ENCODE measurements at places on chromosomes 4 and X.

DNA sequence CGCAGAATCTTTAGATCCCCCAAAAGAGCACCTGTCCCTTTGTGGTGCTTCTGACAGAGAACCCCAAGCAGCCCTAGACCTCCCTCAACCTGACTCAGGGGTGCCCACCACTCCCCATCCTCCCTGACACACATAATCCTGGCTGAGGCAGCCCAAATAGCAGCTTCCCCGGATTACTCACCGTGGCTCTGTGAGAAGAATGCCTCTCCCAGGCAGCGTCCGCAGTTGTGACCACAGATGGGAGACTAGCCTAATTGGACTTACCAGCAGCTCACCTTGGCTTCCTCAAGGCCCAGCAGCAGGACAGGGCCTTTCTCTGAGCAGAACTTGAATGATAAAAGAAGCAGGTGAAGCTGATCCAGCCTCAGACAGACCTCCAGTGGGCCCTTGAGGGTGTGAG, 10.3 kb upstream of the ODAPH start:
- DNase-seq: no peak

DNA sequence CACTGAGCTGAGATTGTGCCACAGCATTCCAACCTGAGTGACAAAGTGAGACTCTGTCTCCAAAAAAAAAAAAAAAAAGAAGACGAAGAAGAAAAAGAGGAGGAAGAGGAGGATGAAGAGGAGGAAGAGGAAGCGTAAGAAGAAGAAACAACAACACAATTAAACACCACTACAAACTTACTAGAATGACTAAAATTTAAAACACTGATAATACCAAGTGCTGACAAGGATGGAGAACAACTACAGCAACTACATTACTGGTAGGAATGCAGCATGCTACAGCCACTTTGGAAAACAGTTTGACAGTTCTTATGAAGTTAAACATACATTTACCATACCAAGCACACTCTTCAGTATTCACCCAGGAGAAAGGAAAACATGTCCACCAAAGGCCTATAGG, 24.1 kb downstream of the LRBA start:
- DNase-seq: no peak

- DNase-seq: no peak
Measured at GRCh38 chr4:7781366-7781765, 158.3 kb downstream of the AFAP1 start.

DNA sequence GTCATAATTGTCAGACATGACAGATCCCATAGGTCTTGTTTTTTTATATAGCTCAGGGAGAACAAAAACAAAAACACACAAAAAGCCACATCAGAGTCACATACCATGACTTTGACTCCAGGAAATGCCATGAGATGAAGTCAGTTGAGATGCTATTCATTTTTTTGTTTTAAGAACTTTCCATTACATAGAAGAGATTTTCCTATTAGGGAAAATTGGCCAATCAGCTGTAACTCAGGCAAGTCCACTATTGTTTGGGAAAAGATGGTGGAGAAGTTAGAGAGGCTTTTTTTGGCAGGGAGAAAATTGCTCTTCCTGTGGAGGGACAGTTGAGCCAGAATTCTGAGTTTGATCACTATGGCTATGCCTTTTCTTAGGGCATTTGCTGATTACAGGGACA, 72.6 kb downstream of the SMARCA5 start:
- no peak for DNase-seq

- peak; percentile 83 for DNase-seq
Measured at GRCh38 chr4:139556071-139556723, at the start of gene SETD7. Gene SETD7, minus strand, starts transcription at chr4:139556219. Its CDS starts 82 bp downstream, at chr4:139556137.

- peak; percentile 21 for DNase-seq
Measured at GRCh38 chrX:9598344-9598743, 133.5 kb downstream of the TBL1X start.

- DNase-seq: no peak
Measured at GRCh38 chr4:106258145-106259045, 57.6 kb downstream of the TBCK start.

DNA sequence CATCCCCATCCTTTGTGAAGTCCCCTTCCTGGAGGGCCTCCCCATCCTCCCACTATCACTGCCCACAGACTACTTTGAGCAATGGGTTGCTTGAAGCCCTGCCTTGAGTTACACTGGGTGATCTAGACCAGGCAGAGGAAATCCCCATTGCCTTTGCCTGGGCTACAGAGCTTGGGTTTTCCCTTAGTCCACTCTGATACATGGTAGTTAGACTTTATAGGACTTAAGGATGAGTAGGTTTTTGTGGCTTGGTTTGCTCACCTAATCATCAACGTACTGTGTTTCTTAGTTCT, 56.6 kb downstream of the TMEM131L start:
- DNase-seq: no peak

- DNase-seq: no peak
Measured at GRCh38 chrX:45777366-45777765, 576.7 kb upstream of the DIPK2B start.

DNA sequence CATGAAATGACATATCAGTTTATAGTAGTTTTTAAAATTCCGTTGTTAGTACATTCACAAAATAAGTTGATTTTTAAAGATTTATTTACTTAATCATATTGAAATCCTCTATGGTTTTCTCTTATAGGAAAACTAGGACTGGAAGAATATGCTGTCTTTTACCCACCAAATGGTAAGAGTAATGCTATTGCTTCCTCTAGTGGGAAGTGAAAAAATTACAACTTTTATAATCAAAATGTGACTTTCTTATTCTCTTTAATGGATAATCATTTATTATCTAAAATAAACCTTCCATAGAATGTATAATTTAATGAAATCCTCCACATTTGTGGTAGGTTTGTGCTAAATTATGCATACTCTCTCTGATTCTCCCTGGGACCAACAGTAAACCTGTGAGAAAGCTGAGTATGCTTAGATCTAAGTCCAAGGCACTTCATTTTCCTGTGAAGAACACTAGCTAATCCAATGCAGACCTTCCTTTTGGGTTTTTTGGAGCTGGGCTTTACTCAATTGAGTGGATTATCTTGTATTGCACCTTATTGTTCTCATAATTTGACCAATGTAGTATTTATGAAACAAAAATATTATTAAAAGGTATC, 136.2 kb downstream of the TBC1D19 start:
- DNase-seq: no peak

DNA sequence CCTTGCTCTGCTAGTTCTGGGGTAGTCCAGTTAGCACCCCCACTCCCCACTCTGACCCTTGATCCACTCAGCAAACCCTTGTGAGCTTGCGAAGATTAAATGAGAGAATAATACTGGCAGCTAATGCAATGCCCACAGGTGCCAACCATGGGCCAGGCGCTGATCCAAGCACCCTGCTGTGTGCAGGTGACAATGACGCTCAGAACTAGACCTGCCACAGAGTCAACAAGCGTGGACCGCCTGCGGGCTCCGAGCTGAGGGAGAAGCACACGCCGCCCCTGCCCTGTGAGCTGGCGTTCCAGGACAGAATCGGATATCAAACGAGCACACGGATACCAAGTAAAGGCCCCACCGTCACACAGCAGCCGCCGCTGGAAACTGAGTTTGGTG, 129.2 kb downstream of the FAM53A start:
- peak; percentile 37 for DNase-seq

- no peak for DNase-seq
Measured at GRCh38 chr4:115537387-115537786, 424.0 kb upstream of the NDST4 start.

DNA sequence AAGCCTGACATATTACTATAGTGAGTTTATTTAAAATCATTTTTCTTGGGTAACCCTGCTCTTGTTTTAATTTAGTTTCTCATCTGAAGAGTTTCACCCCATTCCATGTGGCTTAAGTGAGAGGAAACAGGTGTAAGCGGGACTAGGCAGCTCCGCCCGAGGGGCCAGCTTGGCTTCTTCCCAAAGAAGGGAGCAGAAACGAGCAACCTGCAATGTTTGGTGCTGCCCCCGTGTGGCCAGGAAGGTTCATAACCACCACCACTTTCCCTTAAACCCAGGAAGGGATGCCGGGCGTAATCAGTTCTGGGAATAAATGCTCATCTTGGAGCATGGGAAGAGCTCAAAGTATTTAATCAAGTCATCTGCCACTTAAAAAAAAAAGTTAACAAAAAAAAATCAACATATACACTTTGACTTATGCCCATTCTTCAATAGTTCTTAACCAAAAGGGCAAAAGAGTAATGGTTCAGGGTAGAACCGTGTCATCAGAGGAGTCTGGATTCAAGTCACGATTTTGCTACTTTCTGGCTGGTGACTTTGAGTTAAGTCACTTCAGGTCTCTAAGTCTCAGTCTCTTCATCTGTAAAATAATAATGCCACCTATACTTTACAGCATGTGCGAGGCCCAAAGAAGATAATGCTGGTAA, 147.9 kb downstream of the NSUN7 start:
- DNase-seq: peak; percentile 25

GRCh38 chr4:92339676-92340075, 35.9 kb downstream of the GRID2 start:
- no peak for DNase-seq

GRCh38 chr4:187995322-187996207, at the start of gene ZFP42:
Gene ZFP42, plus strand, starts transcription at chr4:187995771. Its CDS starts 7,037 bp downstream, at chr4:188002808.
- DNase-seq: no peak

- no peak for DNase-seq
Measured at GRCh38 chrX:154296731-154297130, 1.1 kb downstream of the TKTL1 start.

- no peak for DNase-seq
Measured at GRCh38 chrX:69318651-69319340, 153.5 kb upstream of the PJA1 start.

- peak; percentile 33 for DNase-seq
Measured at GRCh38 chr4:171812665-171813525, at the start of gene GALNTL6. Gene GALNTL6, plus strand, starts transcription at chr4:171813404.

GRCh38 chrX:107686792-107687191, 58.5 kb downstream of the PRPS1 start:
- DNase-seq: no peak

DNA sequence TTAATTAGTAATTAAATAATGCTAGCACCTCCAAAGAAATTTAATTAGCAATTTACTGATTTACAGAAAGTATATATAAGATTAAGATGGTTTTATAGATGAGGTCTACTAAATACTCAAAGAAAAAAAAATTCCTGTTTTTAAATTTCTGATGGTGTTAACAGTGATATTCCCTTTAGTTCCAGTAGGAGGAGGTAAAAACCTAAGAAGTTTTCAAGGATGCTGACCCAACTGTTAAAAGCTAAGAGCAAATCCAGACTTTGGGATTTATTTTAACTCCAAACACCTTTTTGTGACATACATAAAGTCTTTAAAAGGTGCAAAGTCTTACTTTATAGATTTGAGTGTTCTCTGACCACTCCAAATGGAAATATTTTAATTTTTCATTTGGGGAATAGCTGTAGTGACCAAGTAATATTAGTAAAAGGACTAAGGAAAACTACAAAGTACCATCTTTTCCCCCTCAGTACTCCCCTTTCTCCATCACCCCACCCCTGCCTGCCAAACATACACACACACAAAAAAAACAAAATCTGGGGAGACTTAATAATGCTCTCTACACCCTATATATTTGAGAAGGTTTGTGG, 34.2 kb upstream of the CSN1S1 start:
- no peak for DNase-seq

DNA sequence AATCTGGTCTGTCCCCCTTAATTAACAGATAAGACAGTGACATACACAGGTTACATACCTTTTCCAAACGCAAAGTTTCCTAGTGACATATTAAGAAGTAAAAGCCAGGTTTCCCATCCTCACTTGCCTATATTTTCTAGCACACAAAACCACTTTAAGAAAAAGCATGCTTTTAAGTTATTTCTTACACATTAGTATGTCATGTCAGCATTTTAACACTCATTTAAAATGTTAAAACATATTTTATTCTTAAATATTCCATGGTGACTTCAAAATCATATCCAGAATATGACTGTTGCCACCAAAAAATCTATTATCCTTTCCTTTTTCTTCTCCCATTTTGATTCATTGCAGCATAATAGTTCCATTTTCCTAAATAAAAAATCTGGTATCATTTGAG, 1830.2 kb downstream of the STIM2 start:
- DNase-seq: no peak

- DNase-seq: peak; percentile 75
Measured at GRCh38 chrX:20315140-20315539, 48.4 kb upstream of the RPS6KA3 start.

GRCh38 chrX:118520216-118521206, 24.9 kb downstream of the DOCK11 start:
- DNase-seq: no peak

DNA sequence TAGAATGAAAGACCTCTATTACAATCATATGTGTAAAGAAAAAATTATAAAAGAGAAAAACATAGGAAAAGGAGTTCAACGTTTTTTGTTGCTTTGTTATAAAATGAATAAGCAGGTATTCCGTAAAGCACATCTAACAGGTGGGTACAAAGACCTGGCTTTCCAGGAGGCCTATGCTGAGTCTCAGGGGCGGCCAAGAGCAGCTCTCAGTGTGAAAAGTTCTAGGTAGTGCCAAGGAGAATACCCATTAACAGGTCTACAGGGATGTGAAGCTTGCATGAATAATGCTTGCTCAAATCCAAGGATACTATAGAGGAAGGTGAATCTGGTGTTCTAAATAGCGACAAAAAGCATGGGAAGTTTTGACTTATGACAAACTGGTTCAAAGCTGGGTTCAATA, 944.4 kb downstream of the PDHA2 start:
- DNase-seq: no peak

Data from RPMI8226 (cell line).